ENCODE measurements at places on chromosomes 3 and 15. TPM values are rescaled to one million over a fixed set of nuclear protein-coding genes. Genes with fewer than 3 reads are reported as not detected.

The OSBPL10 gene
- 6.7 TPM for total RNA-seq

The FURIN gene
- total RNA-seq = 45.0 TPM

The ARNT2 gene
- total RNA-seq = 9.4 TPM

The CORO2B gene
- total RNA-seq = 8.1 TPM

The ANKUB1 gene
- total RNA-seq = not detected

The ZMAT3 gene
- 31.6 TPM for total RNA-seq

The CCR5 gene
- total RNA-seq = not detected

The PHC3 gene
- 65.6 TPM for total RNA-seq

The EPHB1 gene
- total RNA-seq = 1.2 TPM

The NRROS gene
- total RNA-seq = 2.9 TPM

The ANKRD34C gene
- total RNA-seq = not detected

The HCLS1 gene
- total RNA-seq = 2.7 TPM

The RBM15B gene
- 28.6 TPM for total RNA-seq

The P3H2 gene
- 15.6 TPM for total RNA-seq

The SUCLG2 gene
- total RNA-seq = 73.9 TPM

The CEP63 gene
- 19.4 TPM for total RNA-seq

The ITIH1 gene
- not detected for total RNA-seq

The OIP5 gene
- 0.25 TPM for total RNA-seq

The LRRC49 gene
- total RNA-seq = 25.2 TPM
